Esophagus squamous epithelium (tissue), 5 donors: ENCODE measurements at places on chromosomes 7 and 10.

- no peak for DNase-seq
Measured at GRCh38 chr7:87021285-87021684, 38.2 kb downstream of the ELAPOR2 start.

DNA sequence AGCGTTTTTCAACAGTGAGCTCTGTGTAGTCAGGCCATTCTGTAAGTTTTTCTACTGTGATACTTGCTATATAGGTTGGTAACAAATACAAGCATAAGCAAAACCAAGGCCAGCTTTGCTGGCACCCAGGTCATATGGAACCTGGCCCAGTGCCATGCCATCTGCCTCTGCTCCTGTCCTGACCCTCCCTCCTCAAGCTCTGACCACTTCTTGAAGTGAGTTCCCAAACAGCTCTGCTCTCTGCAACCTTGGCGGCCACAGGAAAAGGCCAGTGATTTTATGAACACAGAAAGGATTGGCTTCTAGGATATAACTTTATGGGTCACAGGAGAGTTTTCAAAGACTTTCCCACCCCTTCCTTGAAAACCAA lies 12.8 kb downstream of the NOD1 start:
- no peak for DNase-seq

DNA sequence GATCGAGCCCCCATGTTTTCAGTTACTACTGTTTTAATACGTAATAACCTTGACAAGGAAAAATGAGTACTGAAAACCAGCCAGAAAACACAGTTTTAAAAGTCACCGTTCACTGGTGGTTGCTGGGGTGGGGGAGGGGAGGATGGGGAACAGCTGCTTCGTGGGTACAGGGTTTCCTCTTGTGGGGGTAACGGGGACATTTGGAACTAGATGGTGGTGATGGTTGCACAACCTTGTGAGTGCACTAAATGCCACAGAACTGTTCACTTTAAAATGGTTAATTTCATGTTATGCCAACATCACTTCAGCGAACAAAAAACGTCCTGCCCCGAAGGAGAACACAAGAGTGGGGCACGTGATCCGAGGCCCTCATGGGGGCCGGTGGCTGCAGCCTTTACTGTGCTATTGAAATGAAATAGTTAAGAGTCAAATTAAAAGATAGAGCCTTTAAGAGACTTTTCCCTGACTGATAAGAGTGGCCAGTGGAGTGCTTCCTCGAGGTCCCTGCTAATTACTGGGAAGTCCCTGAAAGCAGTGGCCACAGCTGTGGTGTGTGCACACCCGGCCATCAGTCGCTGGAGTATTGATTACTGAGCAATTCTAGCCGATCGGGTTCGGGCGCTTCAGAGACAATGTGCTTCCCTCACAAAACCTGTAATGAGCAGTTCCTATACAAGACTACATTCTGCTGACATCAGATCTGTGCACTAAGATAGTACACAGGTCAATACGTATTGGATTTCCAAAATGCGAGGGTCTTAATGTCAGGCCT lies 80.3 kb downstream of the EBF3 start:
- no peak for DNase-seq

DNA sequence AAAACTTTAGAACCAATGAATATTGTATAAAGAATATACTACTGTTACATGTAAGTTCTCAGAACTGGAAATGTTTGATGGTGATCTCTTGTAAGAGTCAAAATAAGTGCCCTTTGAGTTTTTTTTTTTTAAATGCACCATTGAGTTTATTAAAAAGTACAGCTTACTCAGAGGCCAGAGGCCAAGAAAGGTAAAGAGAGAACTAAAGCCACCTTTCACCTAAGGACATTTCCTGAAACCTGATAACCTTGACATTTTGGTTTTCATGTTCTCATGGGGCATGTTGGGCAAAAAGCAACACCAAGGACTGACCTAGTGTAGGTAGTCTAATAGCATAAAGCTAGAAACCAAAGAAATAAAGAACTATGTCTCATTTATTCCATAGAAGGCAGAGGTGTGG lies 27.7 kb downstream of the REEP3 start:
- no peak for DNase-seq

DNA sequence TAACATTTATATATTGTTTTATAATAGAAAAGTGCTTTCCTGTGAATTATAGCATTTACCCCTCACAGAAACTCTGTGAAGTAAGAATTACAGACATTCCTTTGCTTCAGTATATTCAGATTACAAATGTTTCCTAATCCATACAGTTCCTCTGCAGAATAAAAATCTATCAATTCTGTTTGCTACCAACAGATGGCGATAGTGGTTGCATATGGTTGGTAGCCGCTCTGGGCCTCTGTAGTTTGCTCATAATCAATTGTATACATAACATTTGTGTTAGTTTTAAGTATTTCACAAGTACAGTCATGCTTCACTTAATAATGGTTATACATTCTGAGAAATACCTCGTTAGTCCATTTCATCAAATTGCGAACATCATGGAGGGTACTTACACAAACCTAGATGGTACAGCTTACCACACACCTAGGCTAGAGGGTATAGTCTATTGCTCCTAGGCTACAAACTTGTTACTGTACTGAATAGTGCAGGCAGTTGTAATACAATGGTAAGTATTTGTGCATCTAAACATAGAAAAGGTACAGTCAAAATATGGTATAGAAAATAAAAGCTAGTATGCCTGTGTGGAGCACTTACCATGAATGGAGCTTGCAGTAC lies 94.4 kb upstream of the STEAP4 start:
- no peak for DNase-seq

GRCh38 chr10:109889867-109890266 lies 33.4 kb downstream of the XPNPEP1 start:
- DNase-seq: no peak

GRCh38 chr7:158473221-158473620 lies 114.4 kb downstream of the PTPRN2 start:
- DNase-seq: no peak

DNA sequence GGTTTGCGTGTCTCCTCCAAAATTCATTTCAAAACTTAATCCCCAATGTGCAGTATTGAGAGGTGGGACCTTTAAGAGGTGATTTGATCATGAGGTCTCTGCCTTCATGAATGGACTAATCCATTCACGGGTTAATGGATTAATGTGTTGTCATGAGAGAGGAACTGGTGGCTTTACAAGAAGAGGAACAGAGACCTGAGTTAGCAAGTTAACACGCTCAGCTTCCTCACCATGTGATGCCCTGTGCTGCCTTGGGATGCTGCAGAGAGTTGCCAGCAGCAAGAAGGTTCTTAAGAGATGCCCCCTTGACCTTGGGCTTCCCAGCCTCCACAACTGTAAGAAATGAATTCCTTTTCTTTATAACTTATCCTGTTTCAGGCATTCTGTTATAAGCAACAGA lies 3.7 kb upstream of the TCTN3 start:
- no peak for DNase-seq

GRCh38 chr10:74808501-74808900 lies 17.9 kb upstream of the KAT6B start:
- no peak for DNase-seq

DNA sequence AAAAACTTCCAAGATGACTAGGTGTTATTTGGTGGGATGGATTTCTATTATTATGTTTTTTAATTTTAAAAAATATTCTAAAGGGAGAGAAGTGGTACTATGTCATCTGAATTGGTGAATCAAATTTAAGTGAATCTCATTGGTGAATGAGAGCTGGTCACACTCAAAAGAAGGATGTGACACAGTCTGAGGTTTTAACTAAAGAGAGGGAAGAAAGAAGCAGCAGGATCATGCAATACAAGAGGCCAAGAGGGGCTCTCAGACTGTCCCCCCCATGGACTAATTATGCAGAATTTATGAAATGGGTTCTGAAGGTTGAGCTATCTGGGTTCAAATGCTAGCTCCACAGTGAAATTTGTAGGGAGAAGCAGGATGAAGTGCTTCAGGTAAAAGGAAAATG lies 16.2 kb downstream of the MACC1 start:
- DNase-seq: no peak

GRCh38 chr10:87921931-87922688 lies 58.7 kb downstream of the PTEN start:
- DNase-seq: no peak

DNA sequence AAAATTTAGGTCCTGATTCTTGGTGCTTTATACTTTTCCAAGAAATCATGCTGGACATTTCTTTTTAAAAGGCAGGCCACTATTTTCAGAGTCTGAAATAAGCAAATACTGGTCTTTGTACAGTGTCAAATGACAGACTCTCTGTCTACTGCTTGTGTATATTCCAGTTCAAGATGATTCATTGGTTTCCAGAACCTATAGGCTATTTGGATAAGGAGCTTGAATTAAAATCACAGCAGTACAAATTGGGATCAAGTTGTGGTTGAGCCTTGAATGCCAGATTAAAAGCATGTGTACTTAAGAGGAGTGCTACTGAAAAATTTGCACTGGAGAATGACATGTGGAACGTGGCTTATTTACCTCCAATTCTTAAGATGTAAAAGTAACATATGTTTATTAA lies 10.7 kb downstream of the KMT2E start:
- no peak for DNase-seq

DNA sequence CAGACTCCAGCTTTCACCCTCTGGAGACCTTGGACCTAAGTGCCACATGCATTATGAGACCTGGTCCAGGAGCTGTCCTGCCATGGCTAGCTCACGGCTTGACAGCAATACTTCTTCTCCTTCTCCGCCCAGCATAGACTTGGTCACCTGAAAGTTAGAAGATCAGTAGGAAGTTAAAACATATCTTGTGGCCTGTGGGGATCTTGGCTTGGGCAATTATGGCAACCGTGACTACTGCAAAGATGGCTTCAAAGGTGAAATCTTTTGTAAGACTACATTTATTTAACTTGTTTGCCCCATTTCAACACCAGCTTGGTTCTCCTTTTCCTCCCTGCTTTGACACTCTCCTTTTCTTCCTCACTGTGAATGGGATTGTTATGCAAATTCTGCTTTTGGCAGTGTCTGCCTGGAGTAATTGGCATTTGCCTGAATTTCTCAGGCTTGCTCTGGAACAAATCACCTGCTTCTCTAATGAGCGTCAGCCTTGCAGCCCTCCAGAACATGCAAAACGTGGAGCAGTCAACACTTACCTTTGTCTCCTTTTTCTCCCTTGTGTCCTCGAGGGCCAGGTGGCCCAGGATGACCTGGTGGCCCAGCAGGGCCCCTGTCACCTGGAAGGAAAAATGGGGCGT lies 53.4 kb downstream of the COL17A1 start:
- no peak for DNase-seq

- DNase-seq: no peak
Measured at GRCh38 chr7:139058943-139059342, 23.1 kb upstream of the ZC3HAV1L start.

DNA sequence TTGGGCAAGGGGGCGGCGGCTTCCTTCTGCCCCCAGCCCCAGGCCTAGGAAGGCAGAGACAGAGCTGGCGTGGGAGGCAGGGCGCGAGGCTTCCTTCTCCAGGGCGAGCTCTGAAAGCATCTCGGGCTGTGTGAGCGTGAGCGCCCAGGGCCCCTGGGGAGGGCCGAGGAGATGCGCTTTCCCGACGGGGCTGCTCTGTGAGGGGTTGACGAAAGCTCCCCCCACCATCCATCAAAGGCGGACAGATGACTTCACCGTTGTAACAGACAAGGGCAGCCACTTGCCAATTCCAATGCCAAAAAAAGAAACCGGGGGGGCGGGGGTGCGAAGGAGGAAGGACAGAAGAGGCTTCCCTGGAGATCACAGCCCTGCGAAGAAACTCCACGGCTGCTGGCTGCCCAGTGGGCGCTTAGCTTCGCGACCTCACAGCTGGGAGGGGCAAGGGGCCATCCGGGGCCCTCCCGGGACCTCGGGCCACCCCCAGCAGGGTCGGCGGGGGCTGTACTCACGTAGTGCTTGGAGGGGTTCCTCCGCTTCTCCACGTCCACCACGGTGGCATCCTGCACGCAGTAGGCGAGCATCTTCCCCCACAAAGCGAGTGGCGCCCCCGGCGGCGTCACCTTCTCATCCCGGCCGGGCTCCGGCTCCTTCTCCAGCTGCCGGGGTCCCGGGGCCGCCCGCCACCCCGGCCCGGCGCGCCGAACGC lies 537 bp downstream of the SH3PXD2A start:
- no peak for DNase-seq

GRCh38 chr7:14236834-14237233 lies 247.4 kb upstream of the ETV1 start:
- DNase-seq: no peak

DNA sequence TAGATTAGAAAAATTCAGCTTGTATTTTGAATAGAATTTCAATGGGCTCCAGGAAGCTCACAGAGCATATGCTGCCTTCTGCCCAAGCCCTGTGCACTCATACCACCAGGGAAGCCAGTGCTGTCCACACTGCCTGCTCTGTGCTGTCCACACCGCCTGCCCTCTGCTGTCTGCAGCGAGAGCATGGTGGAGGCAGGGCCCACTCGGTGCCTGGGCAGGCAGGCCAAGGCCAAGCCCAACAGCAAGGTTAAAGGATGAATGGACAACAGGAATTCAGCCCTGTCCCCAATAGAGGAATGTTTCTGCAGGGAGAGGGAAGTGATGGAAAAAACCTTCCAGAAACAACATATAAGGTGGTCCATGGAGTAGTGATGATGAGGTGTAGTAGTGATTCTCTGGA lies 146.8 kb downstream of the GFRA1 start:
- no peak for DNase-seq

DNA sequence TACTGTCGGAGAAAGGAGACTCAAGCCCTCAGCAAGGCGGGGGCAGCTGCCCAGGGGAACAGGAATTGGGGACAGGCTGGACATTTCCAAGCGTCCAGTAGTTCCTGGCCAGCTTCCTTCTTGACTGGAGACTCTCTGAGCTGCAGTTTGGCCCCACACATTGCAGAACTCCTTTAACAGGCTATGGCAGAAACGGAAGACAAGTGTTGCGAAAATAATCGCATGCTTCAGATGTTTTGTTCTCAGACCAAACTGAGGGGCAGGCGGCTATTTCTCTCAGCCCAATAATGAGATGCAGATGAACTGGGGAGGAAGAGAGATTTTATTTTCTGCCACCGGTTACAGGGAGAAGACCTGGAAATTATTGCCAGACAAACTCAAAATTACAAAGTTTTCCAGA lies 88.0 kb upstream of the PFKP start:
- no peak for DNase-seq

DNA sequence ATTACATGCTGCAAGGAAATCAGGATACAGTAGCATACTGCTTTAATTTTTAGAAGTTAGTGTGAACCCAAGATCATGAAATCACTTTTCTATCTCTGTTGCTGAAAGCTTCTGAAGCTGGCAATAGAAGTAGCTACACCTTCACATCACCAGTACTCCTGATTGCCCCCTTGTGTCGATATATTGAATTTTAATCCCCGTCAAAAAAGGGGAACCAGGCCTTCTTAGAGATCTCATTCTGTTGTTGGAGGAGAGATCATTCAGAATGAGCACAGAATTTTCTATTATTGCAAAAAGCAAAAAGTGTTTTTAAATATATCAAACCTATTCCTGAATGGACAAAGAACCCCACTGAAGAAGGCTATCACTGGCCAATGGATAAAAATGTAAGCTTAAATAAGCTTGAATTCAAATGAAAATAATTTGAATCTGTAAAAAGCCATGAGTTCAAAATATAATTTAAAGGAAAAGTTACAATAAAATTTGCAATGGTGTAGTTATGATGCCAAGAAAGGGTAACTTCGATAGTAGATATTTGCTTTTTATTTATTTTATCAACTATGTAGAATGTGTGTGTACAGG lies 39.7 kb upstream of the TEX47 start:
- DNase-seq: no peak
